ENCODE measurements at places on chromosomes 6 and 20. TPM values are rescaled to one million over a fixed set of nuclear protein-coding genes. Genes with fewer than 3 reads are reported as not detected.

DNA sequence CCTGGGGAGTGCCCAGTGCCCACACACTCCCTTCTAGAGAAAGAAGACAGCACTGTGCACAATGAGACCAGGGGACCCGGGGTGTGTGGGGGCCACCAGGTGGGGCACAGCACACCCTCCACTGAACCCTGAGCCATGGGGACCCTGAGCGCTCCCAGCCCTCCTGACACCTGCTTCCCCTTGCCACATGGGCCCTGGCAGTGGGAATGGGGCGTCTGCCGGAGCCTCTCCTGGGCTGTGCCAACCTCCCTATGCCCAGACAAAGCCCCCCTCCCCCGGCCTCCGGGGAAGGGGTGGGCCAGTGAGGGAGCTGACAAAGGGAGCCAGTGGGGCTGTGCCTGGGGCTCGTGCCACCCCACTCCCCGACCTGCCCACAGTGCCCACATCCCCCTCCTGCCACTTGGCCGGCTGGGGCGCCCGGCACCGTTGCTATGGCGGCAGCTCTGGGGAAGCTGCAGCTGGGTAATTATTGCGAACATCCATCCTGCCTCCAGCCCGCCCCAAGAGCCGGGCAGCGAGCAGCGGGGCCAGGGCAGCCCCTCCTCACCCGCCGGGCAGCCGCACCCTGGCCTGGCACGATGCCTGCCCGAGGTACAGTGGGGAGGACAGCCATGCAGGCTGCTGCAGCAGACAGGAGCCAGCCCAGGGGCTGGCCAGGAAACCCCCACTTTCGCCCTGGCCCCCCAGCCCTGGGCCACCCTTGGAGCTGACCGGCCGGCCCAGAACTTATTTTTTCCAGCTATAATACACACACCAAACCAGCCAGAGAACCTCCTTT, 41.9 kb upstream of the NOL4L start:
- DNase-seq, result no peak

DNA sequence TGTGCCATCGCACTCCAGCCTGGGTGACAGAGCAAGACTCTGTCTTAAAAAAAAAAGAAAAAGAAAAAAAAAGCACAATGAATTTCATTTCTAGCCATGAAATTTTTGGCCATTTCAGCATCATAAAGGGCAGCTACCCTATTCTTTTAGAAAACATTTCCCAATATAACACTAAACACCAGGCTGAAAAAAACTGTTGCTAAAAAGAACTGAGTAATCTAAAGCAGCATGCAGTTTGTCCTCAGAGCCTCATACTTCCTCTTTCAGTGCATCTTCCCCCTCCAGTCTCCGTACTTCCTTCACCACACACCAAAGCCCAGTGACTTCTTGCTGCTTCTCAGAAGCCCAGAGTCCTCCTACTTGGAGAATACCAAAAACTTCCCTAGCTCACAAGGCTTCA, 5.6 kb upstream of the IFNGR1 start:
- DNase-seq, result no peak

- no peak for DNase-seq
These were observed 85.2 kb downstream of the PLEKHG1 start for GRCh38 chr6:150684714-150685459.

SYNJ2 gene
- total RNA-seq, result 28.4 TPM

DNA sequence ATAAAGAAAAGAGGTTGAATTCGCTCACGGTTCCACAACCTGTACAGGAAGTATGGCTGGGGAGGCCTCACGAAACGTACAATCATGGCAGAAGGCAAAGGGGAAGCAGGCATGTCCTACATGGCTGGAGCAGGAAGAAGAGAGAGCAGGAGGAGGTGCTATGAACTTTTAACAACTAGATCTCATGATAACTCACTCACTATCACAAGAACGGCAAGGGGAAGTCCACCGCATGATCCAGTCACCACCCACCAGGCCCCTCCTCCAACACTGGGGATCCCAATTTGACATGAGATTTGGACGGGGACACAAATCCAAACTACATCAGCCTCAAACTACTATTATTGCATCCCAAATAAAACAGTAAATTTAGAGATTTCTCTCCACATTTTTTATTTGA, 53.6 kb upstream of the CST7 start:
- no peak for DNase-seq

SLPI gene
- not detected for total RNA-seq

CD40 gene
- total RNA-seq, result 4.1 TPM

GPR6 gene
- total RNA-seq, result not detected

DNA sequence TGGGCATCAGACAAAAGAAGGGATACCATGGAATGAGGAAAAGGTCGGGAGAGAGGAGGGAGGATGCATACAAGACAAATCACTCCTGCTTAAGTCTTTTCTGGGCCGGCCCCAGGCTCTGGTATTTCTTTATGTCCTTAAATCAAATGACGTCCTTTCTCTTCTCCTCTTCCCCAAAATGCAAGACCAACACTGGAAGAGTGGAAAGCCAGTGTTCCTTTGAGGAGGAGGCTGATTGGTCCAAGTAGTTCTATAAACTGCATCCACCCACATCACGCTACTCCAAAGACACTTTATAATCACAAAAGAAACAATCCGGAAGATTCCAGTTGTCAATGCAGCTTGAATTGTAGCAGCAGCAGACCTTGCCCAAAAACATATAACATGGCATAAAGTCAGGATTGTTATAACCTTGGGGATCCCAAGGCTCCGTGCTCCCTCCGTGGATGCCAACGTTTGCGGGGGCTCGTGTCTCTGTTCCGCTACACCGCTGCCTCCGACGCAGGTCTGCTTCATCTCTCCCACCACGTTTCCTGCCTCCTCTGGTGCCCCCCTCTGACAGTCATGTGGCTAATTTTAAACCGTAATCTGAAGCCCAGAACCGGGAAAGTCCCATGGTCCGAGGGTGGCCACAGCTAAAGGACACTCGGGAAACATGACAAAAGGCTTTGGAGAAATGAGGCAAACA, 47.1 kb downstream of the MCUR1 start:
- peak; percentile 32 for DNase-seq

TRDN gene
- total RNA-seq, result not detected

FAXC gene
- 7.4 TPM for total RNA-seq

C6orf118 gene
- total RNA-seq, result not detected

TNXB gene
- total RNA-seq, result 1.8 TPM

DNA sequence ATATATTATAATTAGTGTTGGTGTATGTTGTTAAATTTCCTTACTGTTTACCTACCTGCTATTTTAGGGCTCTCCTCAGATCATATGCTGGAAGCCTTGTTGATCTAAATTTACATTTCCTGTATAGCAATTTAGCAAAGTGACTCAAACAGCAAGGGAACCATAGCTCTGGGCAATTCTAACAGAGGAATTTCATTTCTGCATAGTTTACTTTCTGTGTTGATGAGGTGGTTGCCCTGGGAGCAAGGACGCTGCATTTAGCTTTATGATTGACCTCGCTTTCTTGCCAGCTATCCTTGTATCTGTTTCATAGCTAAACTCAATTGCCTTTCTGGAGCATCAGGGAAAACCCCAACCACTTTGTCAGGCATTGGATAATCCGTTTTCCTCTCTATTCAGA, 810.8 kb downstream of the GRIK2 start:
- no peak for DNase-seq

- DNase-seq, result no peak
These were observed 7.4 kb upstream of the SPDEF start for GRCh38 chr6:34563513-34563870.

GRCh38 chr6:159059885-159060506, 15.2 kb upstream of the TAGAP start:
- no peak for DNase-seq

DNA sequence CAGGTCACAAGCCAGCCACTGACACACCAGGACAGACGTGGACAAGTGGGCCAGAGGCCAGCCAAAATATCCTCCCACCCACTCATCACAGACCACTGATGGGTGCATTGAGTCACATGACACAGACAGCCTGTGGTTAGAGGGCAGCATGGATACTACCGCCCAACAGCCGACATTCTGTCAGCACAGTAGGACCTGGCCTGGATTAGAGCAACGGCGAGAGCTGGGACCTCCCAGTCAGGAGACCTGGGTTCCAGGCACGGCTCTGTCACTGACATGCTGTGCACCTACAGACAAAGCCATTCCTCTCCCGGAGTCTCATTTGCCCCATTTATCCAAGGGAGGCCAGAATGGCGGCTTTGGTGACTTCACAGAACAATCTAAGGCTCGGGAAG, 8.0 kb downstream of the ZNF335 start:
- no peak for DNase-seq

TXLNB gene
- total RNA-seq, result 0.58 TPM

ABRACL gene
- 66.0 TPM for total RNA-seq

DNA sequence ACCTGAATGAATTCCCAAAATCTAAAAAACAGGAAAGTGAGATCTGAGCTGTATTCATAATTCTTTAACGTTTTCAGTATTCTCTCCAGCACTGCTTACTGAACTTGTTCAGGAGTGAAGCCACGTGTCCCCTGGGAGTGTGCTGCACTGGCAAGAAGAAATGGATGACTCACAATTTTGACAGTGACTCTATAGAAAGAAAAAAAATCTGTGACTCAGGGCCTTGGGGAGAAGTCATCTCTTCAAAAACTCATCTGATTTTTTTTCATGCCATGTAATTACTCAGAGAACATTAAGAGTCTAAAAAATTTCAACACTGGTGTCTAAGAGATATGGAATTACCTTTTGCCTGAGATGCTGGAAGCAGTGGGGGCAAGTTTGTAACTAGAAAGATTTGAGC, 39.7 kb downstream of the ANKEF1 start:
- peak; percentile 93 for DNase-seq
